ENCODE measurements at places on chromosomes 7 and 10. TPM values are rescaled to one million over a fixed set of nuclear protein-coding genes. Genes with fewer than 3 reads are reported as not detected.

AMZ1 gene
- total RNA-seq = 0.07 TPM

PRF1 gene
- 1,641 TPM for total RNA-seq

ZNF239 gene
- total RNA-seq = 1.4 TPM

CYP17A1 gene
- not detected for total RNA-seq

SPDYE16 gene
- total RNA-seq = 1.4 TPM

POP7 gene
- 17.6 TPM for total RNA-seq

PLCE1 gene
- total RNA-seq = not detected

- DNase-seq = no peak
These were observed 844.4 kb downstream of the GATA3 start for GRCh38 chr10:8898745-8899330.

DNA sequence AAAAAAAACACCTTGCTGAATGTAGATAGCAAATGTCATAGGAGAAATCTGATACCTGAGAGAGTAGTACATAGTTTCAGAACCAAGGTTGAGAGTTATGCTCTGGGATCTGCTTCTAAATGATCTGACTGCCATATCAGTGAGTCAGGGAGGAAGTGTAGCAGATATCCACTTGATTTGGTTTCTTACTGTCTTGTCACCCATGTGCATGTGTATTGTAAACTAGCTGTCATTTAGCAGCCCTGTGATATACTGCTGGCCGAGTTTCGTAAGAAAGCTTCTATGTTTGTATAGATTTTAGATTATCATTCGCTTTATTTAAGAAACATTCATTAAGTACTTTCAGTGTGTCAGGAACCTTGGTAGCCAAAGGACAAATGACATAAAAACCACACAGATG, 42.0 kb downstream of the SP4 start:
- no peak for DNase-seq

- peak; percentile 60 for DNase-seq
These were observed 53.5 kb upstream of the VIPR2 start for GRCh38 chr7:159198016-159198724.

GRCh38 chr7:7911369-7912123, 57.0 kb upstream of the GLCCI1 start:
- no peak for DNase-seq

DNA sequence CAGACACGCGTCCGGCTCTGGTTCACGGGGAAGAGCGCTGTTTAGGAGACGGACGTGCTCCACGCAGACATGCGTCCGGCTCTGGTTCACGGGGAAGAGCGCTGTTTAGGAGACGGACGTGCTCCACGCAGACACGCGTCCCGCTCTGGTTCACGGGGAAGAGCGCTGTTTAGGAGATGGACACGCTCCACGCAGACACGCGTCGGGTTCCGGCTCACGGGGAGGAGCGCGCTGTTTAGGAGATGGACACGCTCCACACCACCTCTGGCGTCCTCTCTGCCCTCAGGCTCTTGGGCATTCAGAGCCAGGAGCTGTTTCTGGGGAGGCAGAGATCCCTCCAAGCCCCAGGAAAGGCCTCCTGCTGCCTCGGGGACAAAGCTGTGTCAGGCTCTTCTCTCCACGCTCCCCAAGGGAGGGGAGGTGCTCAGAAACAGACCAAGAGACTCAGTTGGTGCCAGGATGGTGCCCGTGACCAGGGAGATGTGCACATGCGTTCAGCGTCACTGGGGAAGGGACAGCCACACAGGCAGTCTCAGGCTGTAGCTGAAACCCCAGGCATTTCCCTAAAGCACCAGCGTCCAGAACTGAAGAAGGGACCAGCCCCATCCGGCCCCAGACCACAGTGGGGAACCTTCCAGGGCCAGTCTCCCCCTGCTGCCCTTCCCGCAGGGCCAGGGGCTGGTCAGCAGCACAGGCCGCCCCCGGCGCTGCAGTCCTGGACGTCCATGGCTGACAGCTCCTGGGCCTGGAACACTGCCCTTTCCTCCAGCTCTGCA, 175.6 kb downstream of the ELFN1 start:
- DNase-seq = no peak

DNA sequence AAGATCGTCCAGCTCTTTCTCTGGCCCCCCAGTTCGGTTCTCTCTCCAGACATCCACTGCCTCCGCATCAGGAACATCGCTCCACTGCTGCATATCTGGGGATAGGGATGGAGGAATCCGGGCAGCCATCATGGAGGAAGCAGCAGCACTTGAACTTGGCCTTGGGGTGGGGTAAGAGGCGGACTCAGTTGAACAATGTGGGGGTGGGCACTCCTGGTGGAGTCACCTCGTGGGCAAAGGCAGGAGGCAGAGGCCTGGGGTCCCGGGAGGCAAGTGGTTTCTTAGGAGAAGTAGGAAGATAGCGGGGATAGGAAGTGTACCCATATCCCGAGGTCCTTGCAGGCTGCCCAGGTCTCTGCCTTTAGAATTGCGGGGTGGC, 98.3 kb downstream of the CHST15 start:
- DNase-seq = no peak

DNA sequence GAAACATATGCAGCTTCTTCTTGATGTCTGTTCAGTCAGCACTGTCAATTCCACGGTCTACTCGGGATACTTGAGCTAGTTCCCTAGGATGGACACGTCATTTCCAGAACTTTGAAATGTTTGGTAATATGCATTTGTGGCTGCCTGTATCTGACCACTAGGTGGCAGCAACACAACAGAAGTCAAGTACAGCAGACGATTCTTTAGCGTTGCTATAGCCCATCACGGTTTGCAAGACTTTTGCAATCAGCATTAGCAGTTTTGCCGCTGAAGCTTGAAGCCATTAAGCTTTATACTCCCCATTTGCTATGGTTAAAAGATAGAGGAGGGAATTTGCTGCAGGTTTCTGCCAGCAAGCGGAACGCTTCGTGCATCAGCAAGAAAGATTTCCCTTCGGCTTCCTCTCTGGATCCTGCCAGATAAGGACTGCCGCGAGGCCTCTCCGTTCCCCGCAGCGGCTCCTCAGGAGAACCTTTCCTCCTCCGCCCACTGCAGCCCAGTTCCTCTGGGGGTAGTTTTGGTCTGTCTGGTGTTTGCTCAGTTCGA, 63.5 kb downstream of the ABCC2 start:
- peak; percentile 49 for DNase-seq

DNA sequence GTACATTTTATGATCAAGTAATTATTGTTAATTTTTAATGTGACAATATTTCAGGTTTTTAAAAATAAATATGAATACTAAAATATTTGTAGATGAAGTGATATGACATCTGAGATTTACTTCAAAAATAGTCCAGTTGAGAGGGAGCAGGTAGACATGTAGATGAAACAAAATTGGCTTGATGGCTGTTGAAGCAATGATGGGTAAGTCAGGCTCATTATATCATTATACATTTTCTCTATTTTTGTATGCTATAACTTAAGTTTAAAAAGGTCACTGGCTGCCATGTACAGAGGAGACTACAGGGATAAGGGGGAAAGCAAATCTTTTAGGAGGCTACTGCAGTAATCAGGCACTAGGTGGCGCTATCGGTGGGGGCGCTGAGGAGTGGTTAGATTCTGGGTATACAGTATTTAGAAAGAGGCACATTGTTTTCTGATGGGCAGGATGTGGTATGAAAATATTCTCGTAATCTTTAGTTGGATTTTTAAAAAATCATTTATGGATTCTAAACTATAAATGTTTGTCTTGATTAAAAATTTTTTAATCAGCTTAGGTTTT, 189.8 kb upstream of the IMMP2L start:
- DNase-seq = peak; percentile 68

GRCh38 chr7:1749864-1750466, 79.9 kb downstream of the ELFN1 start:
- DNase-seq = no peak

DNA sequence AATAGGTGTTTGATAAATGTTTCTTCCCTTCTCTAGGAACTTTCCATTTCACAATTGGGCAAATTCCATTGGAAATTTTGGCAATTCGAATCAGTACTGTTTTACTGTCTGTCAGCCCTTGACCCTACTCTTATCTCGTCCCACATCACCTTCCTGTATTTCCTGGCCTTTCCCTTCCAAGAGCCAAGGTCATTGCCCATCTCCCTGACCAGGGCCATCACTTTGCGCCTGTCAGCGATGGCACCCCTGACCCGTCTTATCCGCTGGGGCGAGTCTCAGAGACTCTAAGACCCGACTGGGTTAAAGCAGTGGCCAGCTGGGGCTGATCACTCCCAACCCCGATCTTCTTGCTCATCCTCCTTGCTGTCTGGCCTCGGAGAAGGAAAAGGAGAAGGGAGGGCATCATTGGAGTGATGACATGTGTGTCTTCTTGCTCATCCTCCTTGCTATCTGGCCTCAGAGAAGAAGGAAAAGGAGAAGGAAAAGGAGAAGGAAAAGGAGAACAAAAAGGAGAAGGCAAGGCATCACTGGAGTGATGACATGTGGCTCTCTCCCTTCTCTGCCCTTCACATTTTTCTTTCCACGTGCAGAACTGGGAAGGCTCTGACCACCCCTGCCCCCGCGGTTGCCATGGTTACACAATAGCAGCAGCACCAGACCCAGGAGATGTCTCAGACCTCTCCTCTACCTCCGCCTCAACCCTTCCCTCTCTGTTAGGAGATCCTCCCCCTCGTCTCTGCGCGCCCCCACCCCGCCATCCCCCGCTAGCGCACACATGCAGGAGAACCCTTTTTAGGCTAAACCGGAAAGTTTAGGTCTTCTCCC, 2.0 kb downstream of the SEMA3D start:
- no peak for DNase-seq

GRCh38 chr7:131625817-131626372, 69.5 kb upstream of the PODXL start:
- no peak for DNase-seq

- no peak for DNase-seq
These were observed 20.3 kb downstream of the C10orf90 start for GRCh38 chr10:126650161-126650560.

GRCh38 chr10:119305860-119306513, 98.6 kb downstream of the GRK5 start:
- DNase-seq = peak; percentile 91

- DNase-seq = no peak
These were observed 19.3 kb downstream of the ZNF316 start for GRCh38 chr7:6656413-6656812.

DNA sequence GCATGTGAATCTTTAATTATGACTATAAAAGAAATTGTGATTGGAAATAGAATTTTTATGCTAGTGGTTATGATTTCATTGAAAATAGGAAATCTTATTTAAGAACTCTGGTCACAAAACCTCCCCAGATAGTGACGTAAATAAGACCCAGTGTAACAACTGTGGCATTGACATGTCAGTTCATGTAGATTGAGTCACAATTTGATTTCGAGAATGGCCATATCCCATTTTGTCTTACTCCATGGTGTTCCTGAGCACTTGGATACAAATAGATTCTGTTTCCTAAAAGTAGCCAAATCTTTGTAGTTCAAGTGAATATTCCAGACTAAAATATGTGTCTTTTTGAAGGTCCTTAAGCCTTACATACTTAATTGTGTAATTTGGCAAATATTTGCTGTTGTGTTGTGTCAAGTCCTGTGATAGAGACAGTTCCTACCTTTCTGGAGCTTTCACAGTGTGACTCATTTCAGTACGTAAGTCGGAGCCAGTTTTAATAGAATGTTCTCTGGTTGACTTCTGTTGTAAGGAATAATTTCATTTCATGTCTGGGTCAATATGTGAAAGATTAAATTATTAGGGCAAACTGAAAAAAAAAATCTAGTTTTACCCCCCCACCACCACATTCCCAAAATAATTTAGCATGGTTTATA, 37.1 kb upstream of the TOMM7 start:
- DNase-seq = no peak

DNA sequence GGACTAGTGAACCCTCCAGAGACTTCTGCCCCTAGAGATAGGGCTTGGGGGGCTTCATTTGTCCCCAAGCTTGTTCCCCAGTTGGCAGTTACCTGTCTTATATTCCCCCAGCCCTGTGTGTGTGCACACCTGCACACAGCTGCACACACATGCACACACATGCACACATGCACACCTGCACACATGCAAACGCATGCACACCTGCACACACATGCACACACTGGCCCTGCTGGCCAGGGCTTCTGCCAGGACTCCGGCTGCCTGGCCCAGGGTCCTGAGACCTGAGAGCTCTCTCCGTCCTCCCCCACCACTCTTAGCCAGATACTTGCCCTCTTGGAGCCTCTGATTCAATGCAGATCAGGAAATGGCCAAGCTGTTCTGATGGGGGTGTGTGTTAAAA, 6.7 kb downstream of the ZMIZ1 start:
- DNase-seq = no peak

- DNase-seq = no peak
These were observed 109.9 kb downstream of the JCAD start for GRCh38 chr10:29949411-29950011.

DNA sequence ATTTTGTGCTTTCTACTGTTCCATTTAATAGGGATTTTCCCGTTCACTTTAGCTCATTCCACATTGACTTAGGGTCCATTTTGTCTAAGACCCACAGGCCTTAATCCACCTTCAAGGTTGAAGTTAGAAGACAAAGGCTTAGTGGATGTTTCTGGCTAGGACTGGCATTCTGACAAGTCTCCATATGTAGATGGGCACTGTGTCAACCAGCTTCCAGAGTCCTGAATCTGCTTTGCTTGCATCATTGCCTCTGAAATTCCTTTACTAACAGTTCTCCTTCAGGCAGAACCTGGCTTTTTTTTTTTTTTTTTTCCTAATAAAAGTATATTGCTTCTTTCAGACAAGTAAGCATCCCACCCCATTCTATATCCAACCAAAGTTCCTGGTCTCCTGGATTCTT, 69.6 kb upstream of the PDCD4 start:
- DNase-seq = no peak

DNA sequence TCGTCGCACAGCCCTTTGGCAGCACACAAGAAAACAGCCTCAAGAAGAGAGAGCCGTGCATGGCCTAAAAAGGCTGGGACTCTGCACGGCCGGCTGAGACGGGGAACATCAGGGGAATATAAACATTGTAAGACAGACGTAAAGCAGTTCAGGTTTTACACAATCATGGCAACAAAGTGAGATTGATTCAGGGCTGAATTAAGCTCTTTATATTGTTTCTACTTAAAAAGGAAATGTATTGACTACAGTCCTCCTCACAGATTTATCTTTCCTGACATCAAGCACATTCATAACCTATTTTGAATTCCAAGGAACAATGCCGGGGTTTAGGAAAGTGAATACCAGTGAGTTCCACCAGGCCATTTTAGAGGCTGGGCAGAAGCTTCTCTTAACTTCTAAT, 25.2 kb downstream of the SORBS1 start:
- no peak for DNase-seq

DNA sequence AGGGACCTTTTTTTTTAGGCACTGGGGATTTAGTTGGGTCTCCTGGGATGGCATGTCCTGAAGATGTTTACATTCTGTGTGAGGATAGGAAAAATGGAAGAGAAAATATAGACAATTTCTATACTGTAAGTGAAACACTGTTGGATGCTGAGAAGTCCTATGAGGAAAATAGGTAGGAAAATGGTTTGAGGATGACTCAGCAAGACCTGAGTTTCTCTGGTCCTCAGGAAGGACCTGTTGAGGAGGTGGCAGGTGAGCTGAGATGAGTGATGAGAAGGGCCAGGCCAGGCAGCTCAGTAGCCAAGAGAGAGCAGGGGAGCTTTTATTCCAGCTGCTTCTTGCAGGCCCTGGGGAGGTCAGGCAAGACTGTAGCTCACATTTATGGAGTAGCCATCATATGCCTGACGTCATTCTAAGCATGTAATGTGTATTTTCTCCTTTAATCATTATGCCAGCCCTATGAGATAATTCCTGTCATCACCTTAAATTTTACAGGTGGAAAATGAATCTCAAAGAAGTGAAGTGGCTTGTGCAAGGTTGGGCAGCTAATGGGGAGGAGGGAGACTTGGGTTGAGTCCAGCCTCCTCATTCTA, 19.1 kb upstream of the LRRC18 start:
- DNase-seq = no peak

GRCh38 chr7:20440472-20441105, 109.9 kb downstream of the ITGB8 start:
- DNase-seq = no peak

Data from natural killer cell (primary cell).